Central memory CD8-positive, alpha-beta T cell (primary cell): ENCODE measurements at places on chromosomes 2 and 18.

DNA sequence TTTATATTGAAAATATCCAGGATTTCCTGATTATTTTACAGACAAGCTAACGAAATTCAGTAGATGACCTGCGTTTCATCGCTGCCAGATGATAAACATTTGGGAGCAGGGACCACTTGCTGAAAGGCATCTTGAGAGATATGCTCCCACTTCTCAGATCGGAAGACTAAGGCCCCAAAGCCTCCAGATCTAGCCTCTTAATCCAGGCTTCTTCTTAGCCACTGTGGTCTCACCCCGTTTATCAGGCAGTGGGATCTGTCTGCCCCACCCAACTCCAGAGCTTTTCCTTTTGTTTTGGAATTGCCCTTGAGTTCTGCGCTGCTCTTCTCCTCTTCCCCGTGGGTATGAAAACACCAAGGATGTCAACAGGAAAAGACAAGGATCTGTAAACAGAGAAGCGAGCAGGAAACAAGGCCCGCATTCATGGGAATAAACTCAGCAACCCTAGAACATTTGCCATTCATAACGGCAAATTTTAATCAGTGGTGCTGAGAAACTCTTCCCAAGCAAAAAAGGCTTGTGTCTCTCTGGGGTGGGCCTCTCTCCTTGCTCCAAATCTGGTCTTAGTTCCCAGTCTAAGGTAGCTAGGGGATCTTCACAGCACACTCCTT lies 21.4 kb downstream of the MYL12B start:
- no peak for DNase-seq

DNA sequence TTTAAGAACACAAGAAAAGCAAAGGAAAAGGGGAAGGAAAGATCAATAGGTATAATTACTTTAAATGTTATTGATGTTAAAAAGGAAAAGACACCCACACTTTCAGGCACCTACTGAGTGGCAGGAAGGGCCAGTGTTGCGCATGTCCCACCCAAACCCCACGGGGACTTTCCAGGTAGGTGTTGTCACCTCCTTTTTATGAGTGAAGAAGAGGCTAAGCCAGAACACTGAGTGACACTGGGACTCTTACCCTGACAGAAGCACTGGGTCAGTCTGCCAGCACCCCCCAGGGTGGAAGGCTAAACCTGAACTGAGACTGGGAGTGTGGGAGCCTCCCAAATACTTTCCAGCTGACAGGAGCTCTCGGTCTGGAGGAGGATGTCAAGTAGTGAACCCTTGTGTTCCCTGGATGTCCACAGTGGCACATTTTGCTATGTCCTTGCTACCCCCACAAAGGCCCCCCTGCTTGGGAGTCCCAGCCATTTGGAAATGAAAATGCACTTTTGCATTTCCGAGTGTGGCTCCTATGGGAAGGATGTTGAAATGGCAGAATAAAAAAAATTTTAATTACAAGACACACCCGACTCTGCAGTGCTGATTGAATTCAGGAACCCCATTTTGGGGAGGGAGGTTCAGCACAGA lies 90.9 kb upstream of the SMAD2 start:
- DNase-seq = no peak

GRCh38 chr2:62593825-62594224 lies 87.8 kb upstream of the TMEM17 start:
- no peak for DNase-seq

- peak; percentile 53 for DNase-seq
Measured at GRCh38 chr2:201257381-201257955, 2.9 kb upstream of the CASP8 start.

GRCh38 chr2:15733867-15734673 lies 142.4 kb downstream of the DDX1 start:
- DNase-seq = no peak

- DNase-seq = no peak
Measured at GRCh38 chr2:174078275-174078674, 113.1 kb upstream of the SP3 start.

- no peak for DNase-seq
Measured at GRCh38 chr18:36312806-36313395, 15.4 kb downstream of the FHOD3 start.

DNA sequence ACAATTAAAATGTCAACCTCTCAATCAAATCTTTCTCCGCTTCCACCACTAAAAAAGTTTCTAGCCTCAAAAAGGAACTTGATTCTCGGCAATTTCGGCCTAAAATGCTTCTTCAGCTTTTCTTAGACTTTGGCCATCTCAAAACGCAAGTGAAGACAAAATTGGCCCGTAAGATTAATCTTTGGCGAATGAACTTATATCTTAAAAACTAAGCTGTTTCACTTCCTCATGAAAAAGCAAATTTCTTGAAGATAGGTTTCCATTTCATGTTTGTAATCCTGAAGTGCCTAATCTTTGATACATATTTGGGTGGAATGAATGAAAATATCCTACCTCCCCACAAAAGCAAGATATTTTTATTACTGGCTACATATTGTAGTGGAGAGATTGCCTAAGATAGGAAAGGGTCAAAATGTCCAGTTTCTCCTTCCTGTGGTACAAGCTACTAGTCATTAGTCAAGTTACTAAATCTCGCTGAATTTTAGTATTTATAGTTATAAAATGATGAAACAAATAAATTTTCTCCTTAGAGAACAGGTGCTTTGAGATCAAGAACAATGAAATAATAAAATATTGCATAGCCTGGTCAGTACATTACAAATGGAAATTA lies 85.4 kb upstream of the ZEB2 start:
- DNase-seq = no peak

GRCh38 chr2:108560241-108560811 lies 26.1 kb downstream of the LIMS1 start:
- no peak for DNase-seq

DNA sequence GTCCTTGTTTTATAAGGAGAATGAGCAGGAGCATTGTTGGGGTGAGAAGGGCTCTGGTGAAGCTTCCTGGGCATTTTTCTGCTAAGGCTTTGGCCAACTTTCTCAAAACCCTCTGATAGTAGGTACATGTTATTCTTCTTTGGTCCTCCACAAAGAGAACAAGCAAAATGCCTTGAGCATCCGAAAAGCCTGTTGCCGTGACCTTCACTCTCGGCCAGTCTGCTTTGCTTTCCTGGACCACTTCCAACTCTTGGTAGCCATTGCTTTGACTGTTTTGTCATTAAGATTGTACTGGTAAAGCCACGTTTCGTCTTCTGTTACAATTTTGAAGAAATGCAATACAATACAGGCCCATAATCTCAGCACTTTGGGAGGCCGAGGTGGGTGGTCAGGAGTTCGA lies 27.4 kb upstream of the ALLC start:
- no peak for DNase-seq

DNA sequence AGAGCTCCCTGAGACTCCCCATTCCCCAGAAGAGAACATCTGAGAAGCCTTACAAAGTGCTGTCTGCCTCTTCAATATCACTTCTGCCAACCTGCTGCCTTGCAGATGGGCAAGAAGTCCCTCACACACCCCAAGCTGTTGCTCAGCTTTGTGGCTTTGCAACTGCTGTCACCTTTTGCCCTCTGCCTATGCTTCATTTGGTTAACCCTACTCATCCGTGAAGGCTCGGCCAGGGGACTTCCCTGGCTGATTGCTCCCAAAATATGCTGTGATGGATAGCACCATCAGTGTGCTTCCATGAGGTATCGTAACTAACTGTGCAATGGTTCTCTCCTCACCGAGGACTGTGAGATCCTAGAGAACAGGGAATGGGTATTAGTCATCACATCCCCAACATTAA lies 88.9 kb upstream of the CYP1B1 start:
- no peak for DNase-seq

DNA sequence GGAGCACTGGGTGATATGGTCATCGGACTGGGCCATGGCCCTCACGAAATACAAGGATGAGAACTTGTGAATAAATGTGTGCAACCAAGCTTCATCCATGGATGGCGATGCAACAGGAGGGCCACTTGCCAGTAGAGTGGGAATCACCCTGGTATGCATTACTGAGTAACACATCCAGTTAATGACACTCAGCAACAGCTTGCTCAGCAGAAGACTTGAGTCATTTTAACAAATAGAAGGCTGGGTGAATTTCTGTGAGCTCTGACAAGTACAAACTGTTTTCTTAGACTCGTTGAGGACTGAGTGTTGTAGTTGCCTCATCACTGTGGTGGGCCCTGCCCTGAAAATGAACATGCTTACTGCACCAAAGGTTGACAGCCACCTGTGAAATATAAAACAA lies 221.6 kb downstream of the NCKAP5 start:
- no peak for DNase-seq

- DNase-seq = no peak
Measured at GRCh38 chr2:30694286-30695055, 112.8 kb downstream of the CAPN13 start.

DNA sequence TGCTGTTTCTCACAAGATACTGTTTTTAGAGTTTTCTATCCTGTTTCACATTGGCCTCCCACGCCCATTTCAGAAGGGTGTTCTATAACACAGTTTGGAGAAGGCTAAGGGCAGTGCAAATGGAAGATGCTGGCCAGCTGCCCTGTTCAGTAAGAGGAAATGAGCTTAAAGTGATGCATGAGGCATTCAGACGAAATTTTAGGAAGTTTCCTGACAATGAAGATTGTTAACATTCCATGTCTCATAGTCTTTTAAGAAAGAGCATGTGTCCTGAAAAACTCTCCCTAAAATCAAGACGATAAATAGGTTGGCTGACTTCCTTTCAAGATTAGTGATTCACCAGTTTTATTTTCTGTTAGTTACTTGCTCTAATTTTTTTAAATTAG lies 484.2 kb upstream of the NRP2 start:
- DNase-seq = no peak

DNA sequence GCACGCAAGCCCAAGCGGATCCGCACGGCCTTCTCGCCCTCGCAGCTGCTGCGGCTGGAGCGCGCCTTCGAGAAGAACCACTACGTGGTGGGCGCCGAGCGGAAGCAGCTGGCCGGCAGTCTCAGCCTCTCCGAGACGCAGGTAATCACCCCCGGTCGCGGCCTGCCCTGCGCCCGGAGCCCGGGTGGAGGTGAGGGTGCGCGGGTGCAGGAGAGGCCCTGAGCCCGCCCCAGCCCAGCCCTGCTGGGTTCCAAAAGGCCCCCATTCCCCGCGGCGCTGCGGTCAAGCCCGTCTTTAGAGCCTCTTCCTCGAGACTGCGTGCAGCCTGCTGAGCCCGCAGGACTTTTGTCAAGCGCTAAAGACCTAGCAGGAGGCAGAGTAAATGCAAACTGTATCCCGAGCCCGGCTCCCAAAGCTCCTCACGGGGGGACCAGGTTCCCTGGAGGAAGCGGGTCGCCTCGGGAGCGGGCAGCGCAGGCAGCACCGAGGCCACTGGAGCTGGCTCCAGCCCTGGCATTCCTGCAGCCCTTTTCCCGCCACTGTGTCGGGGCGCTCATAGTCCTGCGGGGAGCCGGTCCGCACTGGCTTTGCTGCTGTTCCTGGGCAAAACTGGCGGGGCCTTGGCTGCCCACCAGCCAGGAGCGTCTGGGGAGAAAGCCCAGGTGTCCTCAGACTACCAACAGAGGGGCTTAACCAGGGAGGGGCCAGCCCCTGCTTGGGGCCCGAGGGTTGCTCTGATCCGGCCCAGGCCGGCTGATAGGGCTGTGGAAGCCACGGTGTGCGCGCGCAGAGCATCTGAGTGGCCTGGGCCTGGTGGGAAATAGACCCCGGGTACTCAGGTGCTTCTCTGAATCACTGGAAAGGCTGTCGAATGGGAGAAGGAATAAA lies 7.3 kb downstream of the EMX1 start:
- DNase-seq = no peak

DNA sequence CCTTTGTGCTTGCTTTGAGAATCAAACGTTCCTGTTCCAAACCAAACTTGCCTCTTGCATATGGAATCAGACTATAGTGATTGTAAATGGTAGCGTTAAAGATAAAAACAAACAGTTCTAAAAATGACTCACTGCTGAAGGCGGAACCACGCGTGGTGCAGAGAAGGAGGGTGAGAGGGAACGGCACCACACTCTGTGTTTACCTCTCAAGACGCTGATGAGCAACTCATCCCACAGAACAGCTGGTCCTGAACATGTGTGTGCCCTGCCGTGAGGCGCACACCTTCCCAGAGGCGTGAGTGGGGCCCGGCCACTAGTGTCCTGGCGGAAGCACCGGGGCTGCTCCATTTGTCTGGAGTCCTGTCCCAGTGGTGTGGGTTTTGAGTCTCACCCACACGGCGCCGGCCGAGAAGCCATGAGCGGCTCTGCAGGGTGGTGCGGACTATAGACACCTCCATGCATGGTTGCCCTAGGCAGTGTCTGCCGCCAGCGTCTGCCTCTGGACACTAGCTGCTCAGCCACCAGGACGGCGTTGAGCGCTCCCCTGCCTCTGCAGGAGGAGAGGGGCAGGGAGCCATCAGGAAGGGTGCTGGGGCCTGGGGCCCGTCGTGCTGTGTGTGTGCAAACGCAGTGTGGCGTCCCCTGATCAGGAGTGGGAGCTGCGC lies 52.1 kb downstream of the NFATC1 start:
- DNase-seq = no peak

- no peak for DNase-seq
Measured at GRCh38 chr2:124039762-124040291, 14.7 kb downstream of the CNTNAP5 start.

GRCh38 chr2:64288321-64289193 lies 144.3 kb upstream of the PELI1 start:
- no peak for DNase-seq

GRCh38 chr2:24652265-24653182 lies 140.7 kb downstream of the PTRHD1 start:
- no peak for DNase-seq

- DNase-seq = no peak
Measured at GRCh38 chr2:70936979-70937811, 1.5 kb downstream of the ATP6V1B1 start.

DNA sequence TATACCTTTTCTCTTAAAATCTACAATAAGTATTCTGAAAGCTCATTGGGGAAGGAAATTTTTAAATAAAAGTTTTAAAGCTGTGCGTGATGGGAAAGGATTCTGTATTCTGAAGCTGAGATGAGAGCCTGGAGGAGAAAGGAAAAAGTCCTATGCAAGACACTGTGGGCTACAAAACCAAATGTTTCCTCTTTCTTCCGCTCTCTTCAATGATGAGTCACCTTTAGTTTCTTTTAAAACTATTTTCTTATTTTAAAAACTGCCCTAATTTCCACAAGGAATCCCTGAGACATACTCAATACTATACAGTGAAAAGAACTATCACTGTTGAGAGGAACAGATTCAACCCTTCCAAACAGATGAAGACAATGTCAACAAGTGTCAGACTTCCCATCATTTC lies 87.4 kb downstream of the INO80D start:
- DNase-seq = no peak

- DNase-seq = no peak
Measured at GRCh38 chr2:10004836-10005235, 38.5 kb upstream of the KLF11 start.

DNA sequence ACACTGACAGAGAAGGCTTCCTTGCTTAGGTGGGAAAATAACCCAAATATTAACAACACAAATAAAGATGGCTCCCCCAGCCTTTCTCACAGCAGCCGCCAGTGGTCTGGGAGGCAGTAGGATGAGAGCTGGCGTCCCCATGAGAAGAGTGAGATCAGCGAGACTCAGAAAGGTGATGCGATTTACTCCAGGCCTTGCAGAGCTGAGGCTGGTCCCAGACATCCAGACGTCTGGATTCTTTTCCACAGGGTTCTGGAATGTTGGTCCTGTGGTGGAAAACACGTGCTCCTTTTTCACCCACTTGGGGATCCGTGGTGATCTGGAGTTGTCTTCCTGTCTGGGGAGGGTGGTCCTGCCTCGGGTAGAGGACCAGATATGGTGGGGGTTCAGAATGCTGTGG lies 190.6 kb downstream of the CTIF start:
- no peak for DNase-seq

GRCh38 chr2:21261591-21261990 lies 137.8 kb downstream of the TDRD15 start:
- DNase-seq = no peak

- no peak for DNase-seq
Measured at GRCh38 chr2:208320686-208321085, 54.6 kb downstream of the PIKFYVE start.
